Stimulated activated CD8-positive, alpha-beta memory T cell treated with anti-CD3 and anti-CD28 coated beads, Interleukin-15, amount 100 ng/mL, for 24 hours (primary cell): ENCODE measurements at places on chromosomes 1 and 21.

DNA sequence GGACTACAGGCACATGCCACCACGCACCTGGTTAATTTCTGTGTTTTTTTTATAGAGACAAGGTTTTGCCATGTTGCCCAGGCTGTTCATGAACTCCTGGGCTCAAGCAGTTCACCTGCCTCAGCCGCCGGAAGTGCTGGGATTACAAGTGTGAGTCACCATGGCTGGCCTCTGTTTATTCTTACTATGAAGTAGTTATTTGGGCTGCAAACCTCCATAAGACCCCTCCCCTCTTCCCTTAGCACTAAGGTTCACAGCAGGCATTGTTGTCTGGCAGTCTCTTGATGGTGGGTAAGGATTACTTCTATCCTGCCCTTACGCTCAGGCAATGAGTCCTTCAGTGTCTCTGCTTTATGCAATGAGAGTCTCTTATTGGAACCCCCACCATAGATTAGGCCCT lies 51.8 kb downstream of the ANGPTL1 start:
- DNase-seq = no peak

- no peak for DNase-seq
Measured at GRCh38 chr1:211503542-211503941, 11.6 kb upstream of the RD3 start.

DNA sequence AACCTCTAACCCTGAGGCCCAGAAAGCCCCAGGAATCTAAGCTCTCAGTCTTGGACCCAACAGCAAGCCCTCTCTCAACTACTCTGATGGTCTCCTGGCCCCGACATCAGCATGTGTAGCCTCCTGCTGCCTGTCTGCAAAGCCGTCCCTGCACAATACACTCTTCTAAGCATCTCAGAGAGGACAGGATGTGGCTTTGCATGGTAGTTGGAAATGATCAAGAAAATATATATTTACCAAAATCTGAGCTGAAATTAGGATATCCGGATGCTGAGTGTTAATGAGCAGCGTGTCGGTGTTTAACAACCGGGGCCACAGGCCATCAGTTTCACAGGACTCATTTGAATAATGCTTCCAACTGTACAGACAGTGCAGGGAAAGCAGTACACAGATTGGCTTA lies 59.1 kb upstream of the SIM2 start:
- no peak for DNase-seq

DNA sequence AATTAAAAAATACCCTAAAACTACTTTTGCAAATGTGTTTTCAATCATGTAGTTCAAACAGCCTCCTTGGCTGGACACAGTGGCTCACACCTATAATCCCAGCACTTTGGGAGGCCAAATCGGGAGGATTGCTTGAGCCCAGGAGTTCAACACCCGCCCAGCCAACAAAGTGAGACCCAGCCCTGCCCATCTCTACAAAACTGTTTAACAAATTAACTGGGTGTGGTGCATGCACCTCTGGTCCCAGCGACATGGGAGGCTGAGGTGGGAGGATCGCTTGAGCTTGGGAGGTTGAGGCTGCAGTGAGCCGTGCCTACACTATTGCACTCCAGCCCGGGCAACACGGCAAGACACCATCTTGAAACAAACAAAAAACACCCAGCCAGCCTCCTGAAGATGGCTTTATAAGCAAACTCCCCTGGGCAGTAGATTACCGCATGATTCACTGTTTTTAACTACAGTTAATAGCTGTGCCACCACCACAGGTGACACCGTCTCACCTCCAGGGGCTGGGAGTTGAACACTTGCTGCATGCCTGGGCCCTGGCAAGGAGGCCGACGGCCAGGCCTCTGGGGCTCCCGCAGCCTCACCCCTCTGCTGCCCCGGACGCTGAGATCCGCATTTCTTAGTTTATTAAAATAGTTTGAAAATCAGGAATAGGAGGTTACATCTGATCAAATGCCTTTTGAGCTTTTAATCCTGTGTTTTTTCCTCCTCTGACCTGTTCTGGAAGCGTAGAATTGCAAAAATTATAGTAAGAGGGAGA lies 16.2 kb downstream of the PTTG1IP start:
- no peak for DNase-seq

DNA sequence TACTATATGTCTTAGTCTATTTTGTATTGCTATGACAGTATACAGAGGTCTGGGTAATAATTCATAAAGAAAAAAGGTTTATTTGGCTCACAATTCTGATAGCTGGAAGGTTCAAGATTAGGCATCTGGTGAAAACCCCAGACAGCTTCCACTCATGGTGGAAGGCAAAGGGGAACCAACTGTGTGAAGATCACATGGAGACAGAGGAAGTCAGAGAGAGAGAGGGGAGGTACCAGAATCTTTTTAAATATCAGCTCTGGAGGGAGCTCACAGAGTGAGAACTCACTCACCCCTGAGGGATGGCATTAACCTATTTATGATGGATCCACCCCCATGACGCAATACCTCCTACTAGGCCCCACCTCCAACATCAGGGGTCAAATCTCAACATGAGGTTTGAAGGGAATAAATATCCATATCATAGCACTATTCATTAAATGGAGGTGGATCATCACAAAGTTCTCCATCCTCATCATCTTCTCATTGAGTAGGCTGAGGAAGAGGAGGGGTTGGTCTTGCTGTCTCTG lies 290.5 kb downstream of the DSCAM start:
- no peak for DNase-seq
